ENCODE measurements at places on chromosomes 4 and X.

- DNase-seq: no peak
Measured at GRCh38 chrX:7582191-7582590, 260.8 kb upstream of the VCX start.

DNA sequence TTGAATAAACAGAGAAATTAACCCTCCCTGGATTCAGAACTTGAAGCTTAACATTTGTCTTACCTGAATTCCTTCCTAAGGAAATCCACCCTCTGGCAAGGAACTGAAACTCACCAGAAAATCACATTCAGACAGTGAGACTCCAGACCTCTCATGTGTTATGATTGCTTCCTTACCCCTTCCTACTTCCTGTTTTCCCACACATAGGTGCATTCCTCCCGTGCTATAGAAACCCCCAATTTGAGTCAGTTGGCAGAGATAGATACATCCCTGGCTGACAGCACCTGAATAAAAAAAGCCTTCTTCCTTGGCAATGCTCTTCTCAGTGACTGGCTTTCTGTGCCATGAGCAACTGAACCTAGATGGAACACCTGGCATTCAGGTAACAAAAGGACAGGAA is 157.0 kb upstream of the SMIM31 start:
- no peak for DNase-seq

- DNase-seq: no peak
Measured at GRCh38 chr4:26856906-26857277, 3.7 kb upstream of the STIM2 start.

- DNase-seq: no peak
Measured at GRCh38 chr4:78638337-78639172, 87.0 kb downstream of the ANXA3 start.

DNA sequence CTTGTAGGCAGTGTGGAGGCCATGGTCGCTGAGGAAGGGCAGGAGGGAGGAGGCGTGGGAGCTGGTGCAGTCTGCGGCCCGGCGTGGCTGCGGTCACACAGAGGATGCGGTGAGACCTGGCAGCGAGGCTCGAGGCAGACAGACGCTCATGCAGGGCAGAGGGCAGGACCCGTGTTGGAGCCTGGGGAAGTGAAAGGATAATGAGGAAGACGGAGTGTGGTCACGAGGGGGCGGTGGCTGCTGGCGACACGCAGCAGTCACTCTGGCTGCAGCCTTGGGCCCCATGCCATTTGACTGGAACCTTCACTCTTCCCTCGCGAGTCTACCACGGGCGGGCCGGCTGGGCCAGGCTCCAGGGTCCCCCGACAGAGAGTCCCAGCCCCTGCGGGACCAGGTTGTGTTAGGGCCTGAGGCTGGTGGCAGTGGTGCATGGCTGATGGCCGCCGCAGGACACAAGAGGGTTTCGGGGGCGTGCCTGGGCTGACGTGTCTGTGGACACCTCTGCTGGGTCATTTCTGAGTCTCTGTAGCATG is 68.8 kb upstream of the HGFAC start:
- DNase-seq: no peak

GRCh38 chr4:47531954-47532321 is 46.9 kb downstream of the ATP10D start:
- no peak for DNase-seq

DNA sequence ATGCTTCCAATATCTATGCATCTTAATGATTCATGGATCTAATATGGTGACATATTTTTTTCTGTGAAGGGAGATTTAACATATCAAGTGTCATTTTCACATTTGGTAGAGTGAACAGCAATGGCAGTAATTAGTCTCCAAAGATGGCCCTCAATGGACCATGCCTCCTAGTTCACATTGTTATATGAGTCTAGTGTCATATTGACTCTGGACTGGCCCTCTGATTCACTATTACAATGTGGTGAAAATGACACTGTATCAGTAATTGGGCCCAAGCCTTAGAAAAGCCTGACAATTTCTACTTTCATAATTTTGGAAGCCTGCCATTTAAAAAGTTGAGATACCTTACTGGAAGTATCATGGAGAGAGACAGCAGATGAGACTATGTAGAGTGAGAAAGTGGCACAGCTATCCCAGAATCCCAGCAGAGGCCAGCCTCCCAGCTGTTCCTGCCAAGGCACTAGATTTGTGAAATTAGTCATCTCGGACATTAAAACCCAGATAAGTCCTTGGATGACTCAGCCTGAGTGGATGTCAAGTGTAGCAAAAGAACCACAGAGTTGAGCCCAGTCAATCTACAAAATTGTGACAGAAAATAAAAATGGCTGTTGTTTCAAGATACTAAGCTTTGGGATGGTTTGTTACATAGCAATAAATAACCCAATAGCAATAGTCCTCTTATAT is 68.4 kb downstream of the ARHGEF38 start:
- no peak for DNase-seq

- DNase-seq: no peak
Measured at GRCh38 chr4:146960634-146961033, 15.0 kb upstream of the TTC29 start.

GRCh38 chr4:185112104-185112503 is 31.0 kb upstream of the SLC25A4 start:
- DNase-seq: no peak

GRCh38 chr4:8721621-8722020 is 129.1 kb downstream of the CPZ start:
- DNase-seq: no peak

DNA sequence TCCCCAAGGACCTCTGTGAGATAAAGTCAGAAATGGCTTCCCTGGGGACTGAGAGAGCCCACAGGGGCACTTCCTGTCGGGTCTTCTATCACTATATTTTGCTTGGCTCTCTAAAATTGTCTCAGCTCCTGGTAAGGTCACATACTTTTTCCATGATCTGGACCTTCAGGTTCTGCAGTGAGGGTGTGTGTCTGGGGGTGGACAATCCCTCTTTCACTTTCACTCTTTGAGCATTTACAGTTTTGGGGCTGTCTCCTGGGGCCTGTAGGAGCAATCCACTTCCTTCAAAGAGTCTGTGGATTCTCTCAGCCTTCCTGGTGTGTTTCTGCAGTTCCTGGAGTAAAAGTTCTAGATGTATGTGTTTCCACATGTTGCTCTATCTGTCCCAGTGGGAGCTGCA is 335.7 kb downstream of the FSTL5 start:
- DNase-seq: no peak

DNA sequence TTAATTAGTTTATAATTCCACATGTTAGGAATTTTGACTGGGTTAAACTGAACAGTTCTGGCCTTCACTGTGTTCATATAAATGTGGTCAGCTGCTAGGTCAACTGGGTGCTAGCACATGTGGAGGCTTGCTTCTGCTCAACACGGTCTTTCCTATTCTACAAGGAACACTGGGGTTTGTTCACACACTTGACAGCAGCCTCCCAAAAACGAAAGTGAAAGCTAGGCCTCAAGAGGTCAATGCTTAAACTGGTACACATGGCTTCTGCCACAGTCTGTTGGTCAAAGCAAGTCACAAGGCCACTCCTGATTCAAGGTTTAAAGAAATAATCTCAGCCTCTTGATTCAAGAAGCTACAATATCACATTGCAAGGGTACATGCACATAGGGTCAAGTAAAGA is 126.5 kb downstream of the QDPR start:
- DNase-seq: no peak

- DNase-seq: no peak
Measured at GRCh38 chrX:134747006-134747405, 88.7 kb upstream of the PLAC1 start.

GRCh38 chr4:92241094-92241493 is 62.7 kb upstream of the GRID2 start:
- no peak for DNase-seq

- DNase-seq: no peak
Measured at GRCh38 chr4:30495651-30496310, 224.4 kb upstream of the PCDH7 start.

DNA sequence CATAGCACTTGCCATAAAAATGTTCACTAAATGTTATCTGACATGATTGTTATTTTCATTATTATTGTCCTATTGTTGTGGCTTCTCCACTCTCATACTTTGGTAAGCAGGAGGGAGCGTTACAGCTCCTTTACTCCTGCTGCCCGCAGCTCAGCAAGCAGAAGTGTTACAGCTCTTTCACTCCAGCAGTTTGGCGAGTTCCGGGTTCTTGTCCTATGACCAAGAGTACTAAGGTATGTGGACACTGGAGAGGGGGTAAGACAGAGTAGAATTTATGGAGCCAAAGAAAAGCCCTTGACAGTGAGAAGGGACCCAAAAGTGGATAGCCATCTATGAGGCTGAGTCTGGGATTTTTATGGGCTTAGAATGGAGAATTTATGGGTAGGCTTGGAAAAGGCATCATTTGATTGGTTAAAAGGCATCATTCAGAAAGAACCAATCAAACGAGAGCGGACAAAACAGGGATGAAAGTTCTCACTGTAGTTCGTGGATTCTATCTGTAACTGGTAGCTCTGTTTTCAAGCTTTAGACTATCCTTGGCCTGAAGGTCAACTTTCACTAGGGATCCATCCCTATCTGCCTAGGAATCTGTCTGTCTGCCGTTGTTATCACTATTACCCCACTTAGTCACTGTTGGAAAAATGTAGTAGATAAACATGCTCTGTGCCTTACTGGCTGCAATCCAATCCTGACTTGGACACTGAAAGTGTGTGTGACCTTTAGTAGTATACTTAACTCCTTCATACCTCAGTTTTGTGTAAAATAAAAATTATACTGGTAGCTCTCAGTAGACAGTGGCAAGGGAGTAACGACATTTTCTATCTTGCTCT is 545.6 kb upstream of the LCORL start:
- no peak for DNase-seq

- no peak for DNase-seq
Measured at GRCh38 chrX:72021975-72022374, 109.7 kb downstream of the RTL5 start.

DNA sequence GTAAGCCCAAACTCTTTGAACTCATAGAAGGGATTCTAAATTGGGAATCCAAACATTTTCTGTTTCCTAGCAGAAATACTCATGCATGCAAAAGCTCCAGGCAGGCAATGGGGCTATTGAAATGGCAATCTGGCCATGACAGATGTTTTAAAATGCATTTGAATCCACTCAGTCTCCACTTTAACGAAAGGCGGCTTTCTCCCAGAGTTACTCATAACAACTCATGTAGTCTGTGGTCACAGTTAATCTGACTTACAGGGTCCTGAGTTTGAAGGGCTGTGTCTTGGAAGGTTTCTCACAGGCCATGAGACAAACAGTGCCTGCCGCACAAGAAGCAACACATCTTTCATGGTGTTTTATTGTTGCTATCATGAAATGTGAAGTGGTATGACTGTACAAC is 185.7 kb downstream of the AMELX start:
- no peak for DNase-seq

DNA sequence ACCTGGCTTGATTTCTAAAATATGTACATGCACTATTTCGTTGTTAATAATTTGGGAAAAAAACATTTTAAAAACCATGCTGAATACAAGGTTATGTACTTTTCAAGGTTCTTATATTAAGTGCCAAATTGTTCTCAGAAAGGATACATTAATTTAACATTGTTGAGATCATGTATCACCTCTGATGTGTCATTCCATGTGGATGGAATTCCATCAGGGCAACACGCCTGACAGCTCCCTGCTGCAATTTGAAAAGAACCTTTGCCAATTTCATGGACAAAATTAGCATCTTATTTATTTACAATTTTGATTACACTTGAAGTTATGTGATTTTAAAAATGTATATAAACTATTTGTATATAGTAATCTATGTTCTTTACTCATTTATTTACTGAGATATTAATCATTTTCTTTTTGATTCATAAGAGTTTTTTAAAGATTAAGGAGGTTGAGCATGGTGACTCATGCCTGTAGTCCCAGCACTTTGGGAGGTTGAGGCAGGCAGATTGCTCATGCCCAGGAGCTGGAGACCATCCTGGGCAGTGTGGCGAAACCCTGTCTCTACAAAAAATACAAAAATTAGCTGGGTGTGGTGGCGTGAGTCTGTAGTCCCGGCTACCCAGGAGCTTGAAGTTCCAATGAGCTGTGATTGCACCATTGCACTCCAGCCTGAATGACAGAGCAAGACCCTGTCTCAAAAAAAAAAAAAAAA is 142.8 kb downstream of the ENPP6 start:
- no peak for DNase-seq

GRCh38 chrX:22105231-22105630 is 73.1 kb downstream of the PHEX start:
- no peak for DNase-seq

- no peak for DNase-seq
Measured at GRCh38 chr4:44415251-44415650, 33.4 kb downstream of the KCTD8 start.

- peak; percentile 23 for DNase-seq
Measured at GRCh38 chrX:79081895-79082512, 62.5 kb upstream of the GPR174 start.

DNA sequence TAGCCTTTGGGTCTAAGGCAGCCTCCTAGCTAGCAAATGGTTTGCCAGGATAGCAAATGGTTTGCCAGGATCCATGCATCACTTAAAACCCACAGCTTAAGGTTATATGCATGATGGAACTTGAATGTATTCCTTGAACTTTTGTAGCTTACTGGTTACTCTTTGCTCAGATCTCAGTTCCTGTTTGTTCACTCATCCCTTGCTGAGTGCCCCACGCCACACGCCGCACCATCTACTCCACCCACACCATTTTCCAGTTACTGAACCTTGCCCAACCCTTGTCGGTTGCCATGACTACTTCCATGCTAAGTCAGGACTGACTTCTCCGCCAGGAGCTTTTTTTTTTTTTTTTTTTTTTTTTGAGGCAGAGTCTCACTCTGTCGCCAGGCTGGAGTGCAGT is 29.5 kb upstream of the XIAP start:
- no peak for DNase-seq

DNA sequence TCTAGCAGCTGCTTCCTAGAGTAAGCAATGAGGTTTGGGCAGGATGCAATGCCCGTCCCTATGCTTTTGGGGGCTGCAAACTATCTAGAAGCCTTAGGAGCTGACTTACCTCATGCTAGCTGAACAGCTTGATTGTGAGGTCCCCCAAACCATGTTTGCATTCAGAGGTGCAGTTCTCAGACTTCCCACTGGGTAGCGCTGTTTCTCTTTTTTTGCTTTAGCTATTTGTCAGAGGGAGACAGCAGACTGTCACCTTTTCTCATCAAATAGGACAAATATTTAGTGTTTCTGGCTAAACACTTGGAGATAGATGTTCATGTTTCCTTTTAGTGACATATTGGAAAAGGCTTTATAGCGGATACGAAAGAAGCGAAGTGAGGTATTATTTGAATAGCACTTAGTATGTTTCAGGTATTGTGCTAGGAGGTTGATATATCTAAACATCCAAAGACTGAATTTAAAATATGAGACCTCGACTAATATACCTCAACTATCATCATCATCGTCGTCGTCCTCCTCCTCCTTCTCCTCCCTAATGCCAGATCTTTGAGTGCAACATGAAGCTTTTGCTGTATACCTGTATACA is 18.7 kb upstream of the TMEM192 start:
- peak; percentile 78 for DNase-seq

DNA sequence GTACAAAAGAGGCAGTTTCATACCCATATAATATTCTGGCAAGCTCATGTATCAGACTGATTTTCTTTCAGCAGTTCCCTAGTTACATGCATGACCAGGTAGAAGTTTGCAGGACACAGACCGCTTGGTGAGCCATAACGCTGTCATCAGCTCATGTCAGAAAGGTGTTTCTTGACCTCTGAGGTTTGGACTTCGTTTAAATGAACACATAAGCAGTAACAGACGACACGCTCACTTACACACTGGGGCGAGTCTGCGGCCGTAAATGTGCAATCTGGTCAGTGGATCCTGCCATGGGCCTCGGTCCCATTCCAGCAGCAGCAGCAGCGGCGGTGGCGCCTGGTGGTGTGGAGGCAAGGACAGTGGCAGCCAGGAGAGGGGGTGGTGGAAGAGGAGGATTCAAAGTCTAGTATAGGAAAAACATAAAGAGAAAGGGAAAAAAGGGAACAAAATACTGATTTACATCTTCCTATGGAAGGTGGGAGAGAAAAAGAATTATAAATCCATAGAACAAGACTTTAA is 111.9 kb upstream of the CBR4 start:
- no peak for DNase-seq
